ENCODE measurements at places on chromosomes 7 and 10. TPM values are rescaled to one million over a fixed set of nuclear protein-coding genes. Genes with fewer than 3 reads are reported as not detected.

GRCh38 chr7:55517936-55518689, 54.2 kb downstream of the VOPP1 start:
- no peak for DNase-seq
- peaks cover 33% of the 10 kb centered on the region for H3K4me1 ChIP-seq
- H3K36me3 ChIP-seq, result peaks cover 20% of the 10 kb centered on the region
- H3K4me3 ChIP-seq, result no peak overlapping the region
- no peaks in the 10 kb centered on the region for H3K27me3 ChIP-seq
- H3K27ac ChIP-seq, result no peak overlapping the region

DNA sequence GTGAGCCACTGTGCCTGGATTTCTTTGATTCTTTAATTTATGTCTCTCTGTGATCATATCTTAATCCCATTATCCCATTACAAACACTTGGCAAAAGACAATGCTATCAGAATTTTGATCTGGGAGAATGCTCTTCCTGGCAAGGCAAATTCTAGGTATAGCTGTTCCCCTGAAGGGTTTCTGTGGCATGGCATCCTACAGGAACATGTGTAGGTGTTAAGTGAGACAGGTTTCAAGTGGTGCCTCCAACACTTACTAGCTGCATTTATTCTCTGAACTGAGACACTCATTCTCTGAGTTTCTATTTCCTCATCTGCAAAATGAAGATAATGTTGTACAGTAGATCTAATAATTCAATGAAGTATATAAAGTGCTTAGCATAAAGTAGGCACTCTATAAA, 87.1 kb upstream of the CTTNBP2 start:
- H3K27me3 ChIP-seq, result peaks cover 4% of the 10 kb centered on the region
- H3K4me3 ChIP-seq, result no peak overlapping the region
- DNase-seq, result no peak
- H3K4me1 ChIP-seq, result no peaks in the 10 kb centered on the region
- H3K36me3 ChIP-seq, result no peaks in the 10 kb centered on the region

The UCN3 gene
- total RNA-seq, result not detected

The TCTN3 gene
- total RNA-seq, result 17.6 TPM
